IPS DF 19.7 (cell line): ENCODE measurements at places on chromosomes 4 and X.

DNA sequence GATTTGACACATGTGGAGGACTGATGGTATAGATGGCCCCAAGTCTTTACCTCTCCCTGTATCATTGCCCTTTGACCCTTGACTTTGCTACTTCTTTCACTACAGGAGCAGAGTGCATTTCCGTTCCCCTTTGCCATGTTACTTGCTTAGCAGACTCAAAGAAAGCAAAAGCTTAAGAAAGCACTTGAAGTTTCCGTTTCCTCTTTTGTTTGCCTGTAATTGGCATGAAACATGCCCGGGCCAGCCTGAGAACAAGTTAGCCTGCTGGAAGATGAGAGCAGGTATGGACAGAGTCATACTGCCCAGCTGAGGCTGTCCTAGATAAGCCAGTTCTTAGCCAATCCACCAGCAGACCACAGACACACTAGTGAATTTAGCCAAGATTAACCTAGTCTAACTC lies 206.0 kb downstream of the BCOR start:
- DNase-seq = no peak

- DNase-seq = no peak
Observed at GRCh38 chr4:151166636-151167035, 67.2 kb downstream of the RPS3A start.

GRCh38 chrX:6024204-6024603 lies 204.5 kb downstream of the NLGN4X start:
- DNase-seq = no peak

- DNase-seq = no peak
Observed at GRCh38 chr4:53990641-53991040, 73.8 kb downstream of the CHIC2 start.

DNA sequence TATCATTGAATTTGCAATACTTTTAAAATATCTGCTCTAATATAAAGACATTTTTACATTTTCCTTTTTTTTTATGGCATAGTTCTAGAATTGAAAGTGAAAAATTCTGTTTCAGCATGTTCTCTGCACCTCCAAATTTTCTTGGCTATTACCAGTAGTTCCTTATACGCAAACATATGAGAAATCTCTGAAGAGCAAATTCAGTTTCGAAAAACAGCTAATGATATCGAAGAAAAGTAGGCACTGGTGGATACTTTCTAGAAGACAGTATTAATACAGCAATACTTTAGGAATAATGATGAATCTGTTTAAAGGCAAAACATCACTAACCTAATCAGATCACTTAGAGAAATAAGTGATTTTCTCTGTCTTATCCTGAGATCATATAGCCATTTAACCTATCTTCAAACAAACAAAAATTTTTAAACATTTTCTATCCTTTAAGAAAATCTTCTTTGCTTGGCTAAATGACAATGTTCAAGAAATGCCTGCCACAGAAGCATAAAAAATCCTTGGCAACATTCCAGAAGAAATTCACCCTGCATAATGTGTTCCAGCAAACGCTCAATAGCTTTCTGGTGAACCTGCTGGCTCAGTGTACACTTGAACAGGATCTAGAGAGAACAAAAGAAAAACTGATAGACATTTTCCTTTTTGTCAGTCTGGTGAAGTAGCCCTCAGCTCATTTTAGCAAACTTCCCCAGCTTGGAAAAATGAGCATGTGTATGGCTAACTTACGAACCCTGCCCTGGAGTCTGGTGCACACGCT lies 51.2 kb upstream of the KLF3 start:
- DNase-seq = no peak

- DNase-seq = no peak
Observed at GRCh38 chr4:11426731-11427120, 2.0 kb downstream of the HS3ST1 start.

DNA sequence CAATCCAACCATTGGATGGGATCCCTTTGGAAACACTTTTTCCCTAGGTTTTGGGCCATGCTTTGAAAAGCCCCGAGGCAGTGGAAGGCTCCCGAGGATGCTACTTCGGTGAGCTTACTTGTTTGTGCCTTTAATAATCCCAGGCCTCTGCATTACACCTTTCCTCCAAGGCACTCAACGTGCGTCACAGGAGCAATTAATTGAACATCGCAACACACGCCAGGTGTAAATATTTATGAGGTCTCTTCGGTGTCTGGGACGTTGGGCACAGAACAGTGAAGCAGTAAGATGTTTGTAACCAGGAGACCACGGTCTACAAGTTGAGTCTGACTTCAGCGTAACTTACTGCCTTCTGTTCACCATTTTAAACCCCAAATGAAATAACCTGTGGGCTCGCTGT lies 97.3 kb downstream of the CLNK start:
- no peak for DNase-seq

GRCh38 chr4:175560604-175561003 lies 251.5 kb downstream of the GPM6A start:
- no peak for DNase-seq

- no peak for DNase-seq
Observed at GRCh38 chr4:168854350-168854921, 155.6 kb downstream of the CBR4 start.

DNA sequence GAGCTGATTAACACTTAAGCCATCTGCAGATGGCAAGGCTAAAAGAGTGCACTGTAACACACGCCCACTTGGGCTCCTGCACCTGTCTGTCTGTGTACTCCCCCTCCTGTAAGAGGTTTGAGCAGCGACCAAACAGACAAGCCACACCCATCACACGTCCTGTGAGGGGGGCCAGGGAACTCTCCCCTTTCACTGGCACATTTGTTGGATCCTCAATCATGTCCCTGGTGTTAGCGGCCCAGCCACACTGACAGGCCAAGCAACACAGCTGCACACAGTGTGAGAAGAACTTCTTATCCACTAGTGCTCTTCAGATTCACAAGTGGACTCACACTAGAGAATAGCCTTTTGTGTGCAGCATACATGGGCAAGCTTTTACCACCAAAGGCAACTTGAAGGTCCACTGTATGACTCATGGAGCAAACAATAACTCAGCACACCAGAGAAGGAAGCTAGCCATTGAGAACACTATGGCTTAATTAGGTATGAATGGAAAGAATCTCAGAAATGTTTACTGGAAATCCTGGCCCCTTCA lies 29.1 kb upstream of the UTP14A start:
- peak; percentile 33 for DNase-seq

DNA sequence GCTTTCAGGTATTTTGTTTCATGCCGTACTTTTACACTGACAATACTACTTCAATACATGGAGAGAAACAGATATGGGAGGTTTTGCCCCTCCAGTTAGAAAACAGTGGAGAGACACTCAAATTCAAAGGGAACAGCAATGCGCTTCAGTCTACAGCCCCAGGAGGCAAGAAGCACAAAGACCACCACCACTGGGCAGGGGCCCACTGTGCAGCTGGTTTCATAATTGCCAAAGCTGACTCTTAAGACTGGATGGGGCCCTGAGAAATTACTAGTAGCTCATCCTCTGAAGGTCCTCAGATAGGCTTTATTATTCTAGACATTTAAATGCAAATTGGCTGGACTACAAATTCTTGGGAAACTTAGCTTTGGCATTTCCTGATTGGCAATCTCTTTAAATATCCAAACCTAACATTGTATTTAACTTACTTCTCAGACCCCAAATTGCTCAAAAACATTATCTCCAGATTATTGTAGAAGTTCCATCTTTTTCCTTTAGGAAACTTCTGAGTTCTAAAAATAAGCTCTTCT lies 85.9 kb upstream of the GPR34 start:
- DNase-seq = no peak

- no peak for DNase-seq
Observed at GRCh38 chr4:151199319-151200190, 77.4 kb upstream of the PRSS48 start.

- no peak for DNase-seq
Observed at GRCh38 chr4:7158081-7158750, 34.1 kb upstream of the SORCS2 start.

DNA sequence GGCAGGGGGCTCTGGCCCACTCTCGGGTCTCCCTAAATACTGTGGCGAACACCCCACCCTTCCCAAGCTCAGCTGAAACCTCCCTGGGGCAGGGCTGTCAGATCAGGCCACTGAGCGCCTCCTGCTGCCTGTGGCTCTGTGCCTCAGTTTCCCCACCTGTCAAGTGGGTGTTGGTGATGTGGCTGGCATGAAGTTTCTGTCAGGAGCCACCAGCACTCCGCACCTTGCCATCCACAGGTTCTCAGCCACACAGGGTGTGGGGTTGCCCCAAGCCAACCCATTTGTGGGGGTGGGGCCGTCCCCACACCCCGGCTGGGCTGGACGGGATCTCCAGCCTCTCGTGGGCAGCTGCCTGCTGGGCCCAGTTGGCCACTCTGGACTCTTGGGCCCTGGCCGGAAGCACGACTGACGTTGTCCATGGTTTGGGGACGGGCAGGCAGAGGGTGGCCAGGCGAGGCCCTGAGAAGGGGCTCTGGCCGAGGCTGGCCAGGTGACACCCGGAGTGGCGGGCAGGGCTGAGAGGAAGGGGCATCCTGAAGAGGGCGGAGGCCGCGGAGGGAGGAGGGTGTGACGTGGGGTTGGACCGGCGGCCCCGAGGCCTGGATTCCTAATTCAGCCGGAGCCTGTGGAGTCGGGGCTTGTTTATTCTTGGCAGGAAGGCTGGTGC lies 5.5 kb upstream of the FGFR3 start:
- no peak for DNase-seq

GRCh38 chr4:186445040-186445439 lies 110.3 kb downstream of the MTNR1A start:
- no peak for DNase-seq

DNA sequence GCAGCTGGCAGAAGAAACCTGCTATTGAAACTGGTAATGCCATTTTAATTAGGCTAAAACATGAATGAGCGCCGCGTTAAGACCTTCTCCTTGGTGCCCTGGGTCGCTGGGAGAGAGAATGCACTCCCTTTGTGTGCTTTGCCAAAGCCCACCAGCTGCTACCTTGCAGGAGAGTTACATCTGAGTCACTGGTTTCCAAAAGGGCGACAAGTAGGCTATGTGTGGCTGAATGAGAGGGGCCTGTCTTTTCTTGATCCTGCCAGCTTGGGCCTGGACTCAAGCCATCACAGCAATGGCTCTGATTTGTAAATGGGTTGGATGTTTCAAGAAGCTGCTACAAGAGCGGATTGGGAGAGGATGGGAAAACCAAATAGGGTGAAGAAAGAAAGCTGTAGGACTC lies 81.5 kb downstream of the NHS start:
- DNase-seq = no peak

- DNase-seq = no peak
Observed at GRCh38 chr4:173493041-173493440, 37.0 kb downstream of the HAND2 start.

- DNase-seq = no peak
Observed at GRCh38 chr4:67261971-67262370, 283.3 kb downstream of the CENPC start.

DNA sequence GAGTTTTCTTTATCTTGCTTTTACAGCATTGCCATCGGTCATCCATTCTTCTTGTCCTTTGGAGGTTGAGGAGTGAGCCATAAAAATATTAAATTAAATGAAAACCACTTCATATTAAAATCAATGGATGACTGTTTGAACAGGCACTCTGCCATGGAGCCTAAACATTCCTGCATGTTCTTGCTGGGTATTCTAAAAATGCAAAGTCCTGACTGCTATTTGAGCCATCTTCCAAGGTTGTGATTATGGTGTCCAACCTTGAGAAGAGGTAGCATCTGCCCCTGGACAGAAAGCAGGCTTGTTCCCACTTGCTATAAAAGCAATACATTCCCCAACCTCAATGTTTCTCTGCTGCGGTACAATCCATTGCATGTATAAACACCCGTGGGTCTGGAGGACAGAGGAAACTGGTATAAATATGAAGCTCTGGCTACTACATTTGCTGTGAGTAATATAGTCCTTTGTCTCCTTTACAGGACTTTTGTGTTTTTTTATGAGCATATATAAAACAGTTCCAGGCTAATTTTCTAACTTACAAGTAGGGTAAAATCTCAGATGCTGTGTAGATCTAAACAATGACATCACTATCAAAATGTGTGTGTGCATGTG lies 70.9 kb upstream of the FAT4 start:
- no peak for DNase-seq

- DNase-seq = no peak
Observed at GRCh38 chr4:20617678-20618396, 82.4 kb upstream of the PACRGL start.

- no peak for DNase-seq
Observed at GRCh38 chrX:68757331-68757730, 71.5 kb upstream of the EFNB1 start.

DNA sequence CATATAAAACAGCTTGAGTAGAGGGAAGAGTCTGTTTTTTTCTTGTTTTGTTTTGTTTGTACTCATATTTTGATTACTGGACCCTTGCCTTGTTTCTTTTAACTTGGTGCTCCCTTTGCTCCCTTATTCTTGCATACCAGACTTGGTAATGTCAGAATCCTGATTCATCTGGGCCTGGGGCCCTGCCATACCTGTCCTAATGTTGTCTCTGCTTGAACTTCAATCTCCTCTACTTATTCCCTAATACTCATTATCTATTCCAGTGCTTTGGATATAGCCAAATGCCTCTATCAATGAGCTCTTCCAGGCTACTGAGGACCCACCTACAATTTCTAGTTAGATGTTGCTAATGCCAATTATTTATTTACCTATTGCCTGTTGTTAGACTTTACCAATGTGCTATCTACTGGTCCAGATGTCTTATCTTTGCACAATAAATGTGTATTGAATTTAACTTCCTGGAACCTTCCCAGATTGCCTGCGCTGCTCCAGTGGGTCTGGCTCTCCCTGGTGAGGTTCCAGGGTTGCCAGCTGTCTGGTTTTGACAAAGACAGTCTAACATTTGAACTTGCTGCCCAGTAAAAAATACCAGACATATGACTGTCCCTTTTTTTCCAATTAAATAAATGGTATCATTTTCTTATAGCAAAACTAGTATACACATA lies 64.4 kb upstream of the ACSL4 start:
- DNase-seq = no peak

GRCh38 chrX:106144755-106145639 lies 23.1 kb upstream of the PWWP3B start:
- DNase-seq = no peak

DNA sequence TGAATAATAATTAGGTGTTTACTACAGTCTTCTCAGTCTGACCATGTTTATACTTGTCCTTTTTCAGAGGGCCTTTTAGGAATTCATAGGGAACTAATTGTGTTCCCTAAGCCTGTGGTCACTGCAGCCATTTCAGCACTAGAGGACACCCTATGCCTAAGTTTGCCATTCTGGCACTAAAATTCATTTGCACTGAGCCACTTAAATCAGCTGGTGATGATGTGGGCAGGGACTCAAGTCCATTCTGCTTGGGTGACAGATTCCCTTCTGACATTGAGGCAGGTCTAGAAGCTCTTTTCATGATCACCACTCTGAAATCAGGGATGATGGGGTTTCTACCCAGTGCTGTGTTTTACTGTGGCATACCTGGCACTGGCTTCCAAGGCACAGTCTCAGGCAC lies 1178.9 kb upstream of the DIAPH2 start:
- peak; percentile 28 for DNase-seq
